ENCODE measurements at places on chromosomes 2 and 18. TPM values are rescaled to one million over a fixed set of nuclear protein-coding genes. Genes with fewer than 3 reads are reported as not detected.

Gene TMEM163
- not detected for total RNA-seq

GRCh38 chr2:84904717-84905174, 710 bp upstream of the TMSB10 start:
- H3K27me3 ChIP-seq, result no peaks in the 10 kb centered on the region
- peak overlapping the region; percentile 94 for H3K27ac ChIP-seq
- DNase-seq, result peak; percentile 69
- no peaks in the 10 kb centered on the region for H3K36me3 ChIP-seq
- H3K4me1 ChIP-seq, result peaks cover 7% of the 10 kb centered on the region

GRCh38 chr18:68484241-68484640, 230.7 kb downstream of the TMX3 start:
- no peaks in the 10 kb centered on the region for H3K4me1 ChIP-seq
- H3K27me3 ChIP-seq, result no peaks in the 10 kb centered on the region
- H3K36me3 ChIP-seq, result no peaks in the 10 kb centered on the region

GRCh38 chr2:208320686-208321085, 54.6 kb downstream of the PIKFYVE start:
- H3K4me1 ChIP-seq, result peaks cover 3% of the 10 kb centered on the region
- H3K27ac ChIP-seq, result peak overlapping the region; percentile 70
- peak overlapping the region; percentile 25 for H3K4me3 ChIP-seq

DNA sequence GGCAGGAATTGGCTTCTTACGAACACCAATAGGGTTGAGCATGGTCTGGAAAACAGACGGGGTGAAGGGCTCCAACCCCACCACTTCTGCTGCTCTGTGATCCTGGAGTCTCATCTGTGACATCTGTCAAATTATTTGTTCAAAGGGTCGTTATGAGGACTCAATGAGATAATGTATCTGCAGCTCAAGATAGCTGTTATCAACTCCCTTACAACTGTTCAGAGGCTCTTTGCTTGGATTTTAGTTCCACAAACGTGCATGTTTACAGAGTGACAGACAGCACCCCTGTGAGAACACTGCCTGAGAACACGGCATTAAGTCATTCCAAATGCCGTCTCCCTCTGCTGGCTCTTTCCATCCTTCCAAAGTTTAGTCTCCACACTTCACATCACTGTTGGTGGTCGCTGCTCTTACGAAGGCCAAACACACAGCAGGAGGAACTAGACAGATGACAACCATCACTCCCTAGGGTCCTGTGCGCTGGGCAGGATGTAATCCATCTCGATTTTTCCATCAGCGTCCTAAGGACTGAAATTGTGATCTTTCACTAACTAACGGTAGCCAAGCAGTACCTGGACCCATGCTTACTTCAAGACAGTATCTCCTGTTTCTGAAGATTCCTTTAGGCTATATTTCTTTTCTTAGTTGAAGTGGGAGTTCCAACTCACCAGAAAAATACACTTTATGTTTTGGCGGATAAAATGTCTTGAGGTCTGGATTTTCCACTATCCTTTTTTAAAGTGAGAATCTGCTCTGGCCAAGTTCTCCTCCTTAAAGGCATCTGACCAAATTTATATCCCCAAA, 220.3 kb downstream of the ANAPC1 start:
- H3K27ac ChIP-seq, result no peak overlapping the region
- no peak for DNase-seq
- H3K4me3 ChIP-seq, result no peak overlapping the region
- H3K4me1 ChIP-seq, result peaks cover 7% of the 10 kb centered on the region
- no peaks in the 10 kb centered on the region for H3K36me3 ChIP-seq
- H3K27me3 ChIP-seq, result no peaks in the 10 kb centered on the region
